ENCODE measurements at places on chromosomes 4 and X.
A peak's percentile ranks its signal among the peaks of the same experiment; 100 is the strongest.

DNA sequence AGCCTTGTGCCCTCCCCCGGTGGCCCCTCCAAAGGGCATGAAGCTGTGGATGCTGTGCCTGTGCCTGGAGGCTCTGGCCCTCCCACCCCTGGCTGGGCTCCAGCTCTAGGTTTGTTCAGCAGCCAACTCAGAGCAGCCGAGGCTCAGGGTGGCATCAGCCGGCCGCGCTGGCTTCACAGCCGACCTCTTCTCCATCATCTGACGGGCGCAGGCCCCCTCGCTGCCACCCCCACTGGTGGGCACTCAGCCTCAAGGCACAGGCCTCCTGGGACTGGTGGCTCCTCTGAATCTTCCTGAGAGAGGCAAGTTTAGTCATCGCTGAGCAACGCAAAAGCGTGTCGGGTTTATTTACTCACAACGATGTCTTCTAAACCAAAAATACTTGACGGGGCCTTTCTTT, 46.0 kb downstream of the PCGF3 start:
- DNase-seq: no peak

DNA sequence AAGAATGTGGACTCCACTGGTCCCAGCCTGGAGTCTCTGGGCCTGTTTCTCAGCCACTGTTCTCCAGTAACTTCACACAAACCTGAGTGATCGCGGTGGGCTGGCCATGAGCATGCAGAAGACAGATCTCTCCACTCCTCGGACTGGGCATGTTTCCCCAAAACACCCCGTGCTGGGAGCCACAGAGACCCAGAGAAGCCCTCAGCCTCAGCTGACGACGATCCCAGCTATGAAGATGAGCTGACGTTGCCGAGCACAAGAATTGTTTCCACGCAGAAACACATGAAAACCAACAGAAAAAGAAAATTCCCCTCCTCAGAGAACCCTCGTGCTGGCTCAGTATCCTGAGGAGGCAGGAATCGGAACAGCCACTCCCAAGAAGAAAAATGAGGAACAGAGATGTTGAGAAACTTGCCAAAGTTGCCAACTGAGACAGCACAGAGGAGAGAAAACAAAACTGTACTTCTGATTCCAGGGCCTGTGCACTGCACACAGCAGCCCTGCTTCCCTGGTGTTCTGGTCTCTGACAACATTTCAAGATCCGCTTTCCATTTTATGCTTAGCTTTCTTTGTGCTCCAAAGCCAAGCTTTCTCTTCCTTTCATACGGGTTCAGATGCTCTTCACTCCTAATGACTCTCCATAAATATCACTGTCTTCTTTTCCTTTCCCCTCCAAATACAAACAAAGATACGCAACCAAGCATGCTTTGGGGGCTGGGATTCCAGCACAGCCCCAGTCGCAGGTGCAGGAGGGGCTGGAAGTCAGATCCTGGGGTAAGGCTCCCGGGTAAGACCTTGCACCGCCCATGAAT, 81.4 kb downstream of the IRF2 start:
- DNase-seq: no peak

GRCh38 chr4:83195269-83195668, 80.7 kb upstream of the PLAC8 start:
- no peak for DNase-seq

DNA sequence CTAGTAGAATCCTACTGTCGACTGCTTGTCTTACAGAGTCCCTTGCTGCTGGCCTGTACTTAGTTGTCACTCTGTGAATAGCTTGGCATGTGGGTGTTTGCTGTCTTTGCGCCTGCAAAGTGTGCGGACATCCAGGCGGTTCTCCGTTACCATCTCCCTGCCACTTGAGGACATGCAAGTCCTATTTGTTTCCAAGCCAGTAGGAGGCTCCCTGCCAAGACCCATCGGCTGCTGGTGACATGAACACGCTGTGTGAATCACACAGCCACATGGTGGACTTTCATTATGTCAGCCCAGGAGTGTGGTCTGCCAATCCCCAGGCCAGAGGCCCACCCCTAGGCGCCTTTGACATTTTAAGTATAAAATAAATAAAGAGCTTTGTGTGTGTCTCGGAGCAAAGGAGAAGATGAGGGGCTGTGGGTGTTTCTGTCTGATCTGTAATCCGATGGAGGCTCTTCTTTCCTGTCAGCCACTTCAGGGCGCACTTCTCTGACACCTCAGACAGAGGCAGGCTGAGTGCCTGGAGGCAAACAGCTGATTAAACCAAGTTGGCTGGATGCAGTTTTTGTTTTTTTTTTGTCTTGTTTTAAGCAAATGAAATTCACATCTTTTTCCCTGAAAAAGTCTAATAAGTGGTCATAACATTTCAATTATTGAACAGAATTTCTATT, 51.5 kb downstream of the ALPK1 start:
- peak; percentile 81 for DNase-seq

DNA sequence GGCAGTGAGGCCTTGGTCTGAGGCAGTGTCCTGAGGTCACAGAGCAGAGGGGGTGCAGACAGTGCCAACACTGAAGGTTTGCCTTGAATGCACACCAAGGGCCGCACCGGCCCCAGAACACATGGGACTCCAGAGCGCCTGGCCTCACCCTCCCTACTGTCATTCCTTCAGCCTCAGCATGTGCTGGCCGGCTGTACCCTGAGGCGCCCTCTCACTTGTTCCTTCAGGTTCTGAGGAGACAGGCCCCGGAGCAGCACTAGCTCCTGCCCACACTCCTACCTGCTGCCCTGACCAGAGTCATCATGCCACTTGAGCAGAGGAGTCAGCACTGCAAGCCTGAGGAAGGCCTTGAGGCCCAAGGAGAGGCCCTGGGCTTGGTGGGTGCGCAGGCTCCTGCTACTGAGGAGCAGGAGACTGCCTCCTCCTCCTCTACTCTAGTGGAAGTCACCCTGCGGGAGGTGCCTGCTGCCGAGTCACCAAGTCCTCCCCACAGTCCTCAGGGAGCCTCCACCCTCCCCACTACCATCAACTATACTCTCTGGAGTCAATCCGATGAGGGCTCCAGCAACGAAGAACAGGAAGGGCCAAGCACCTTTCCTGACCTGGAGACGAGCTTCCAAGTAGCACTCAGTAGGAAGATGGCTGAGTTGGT, 2.4 kb downstream of the MAGEA12 start:
- DNase-seq: no peak

- DNase-seq: no peak
Observed at GRCh38 chr4:53321984-53322289, 43.9 kb downstream of the SCFD2 start.

DNA sequence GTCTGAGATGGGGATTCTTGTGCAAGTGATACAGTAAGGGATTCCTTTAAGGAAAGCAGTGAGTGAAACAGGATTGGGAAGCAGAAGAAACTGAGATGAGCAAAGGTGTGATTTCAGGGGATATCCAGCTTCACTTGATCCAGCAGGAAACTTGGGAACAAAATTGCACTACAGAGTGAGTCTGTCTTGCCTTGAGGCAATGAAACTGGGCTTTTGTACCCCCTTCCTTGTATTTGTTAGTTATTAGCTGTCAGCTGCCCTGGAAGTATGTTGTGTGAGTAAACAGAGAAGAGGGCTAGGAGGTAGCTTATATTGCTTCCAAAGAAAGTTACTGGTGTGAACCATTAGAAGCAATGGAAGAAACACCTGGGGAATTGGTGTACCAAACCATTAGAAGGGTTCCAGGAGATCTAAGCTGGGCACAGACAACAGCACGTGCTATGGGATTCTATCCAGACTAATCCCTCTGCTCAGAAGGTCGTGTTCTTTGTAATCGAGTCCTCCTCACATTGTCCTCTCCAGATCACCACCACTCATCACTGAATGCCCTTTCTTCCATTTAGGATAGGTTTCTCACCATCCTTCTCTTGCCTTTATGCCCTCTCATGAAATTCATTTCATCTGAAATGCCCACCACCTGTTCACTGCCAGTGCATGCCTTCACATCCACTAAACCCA, 76.0 kb downstream of the PDLIM5 start:
- no peak for DNase-seq

Measured in neural progenitor cell (in vitro differentiated cells).